ENCODE measurements at places on chromosomes 2 and 18.

GRCh38 chr2:64263315-64263714 is 119.1 kb upstream of the PELI1 start:
- DNase-seq = no peak

DNA sequence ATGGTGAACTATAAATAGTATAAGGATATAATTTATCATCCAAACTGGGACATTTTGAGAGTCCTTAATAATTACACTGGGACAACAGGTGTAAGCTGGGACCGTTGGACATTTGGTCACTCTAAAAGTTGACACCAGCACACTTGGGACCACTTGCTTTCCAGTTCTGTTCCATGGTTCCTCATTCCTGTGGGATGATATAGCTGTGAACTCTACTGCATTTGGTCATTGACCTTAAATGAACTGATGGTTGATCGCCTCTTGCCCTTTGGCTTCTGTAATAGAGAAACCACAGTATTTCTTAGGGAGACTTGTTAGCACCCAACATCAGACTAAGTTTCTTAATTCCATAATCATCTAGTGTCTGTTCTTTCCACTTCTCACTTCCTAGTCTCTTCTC is 46.7 kb downstream of the EML6 start:
- no peak for DNase-seq

DNA sequence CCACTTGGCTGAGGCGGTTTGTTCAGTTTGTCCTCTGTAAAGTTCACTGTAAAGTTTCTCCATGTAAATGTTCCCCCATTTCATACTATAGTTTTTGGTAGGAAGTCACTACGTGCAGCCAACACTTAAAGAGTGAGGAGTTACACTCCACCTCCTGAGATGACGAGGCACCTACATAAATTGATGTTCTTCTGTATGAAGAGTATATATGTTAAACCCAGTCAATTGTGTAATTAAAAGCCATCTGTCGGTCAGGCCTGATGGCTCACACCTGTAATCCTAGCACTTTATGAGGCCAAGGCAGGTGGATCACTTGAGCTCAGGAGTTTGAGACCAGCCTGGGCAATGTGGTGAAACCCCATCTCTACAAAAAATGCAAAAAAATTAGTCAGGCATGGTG is 7.6 kb downstream of the PIGN start:
- DNase-seq = no peak

DNA sequence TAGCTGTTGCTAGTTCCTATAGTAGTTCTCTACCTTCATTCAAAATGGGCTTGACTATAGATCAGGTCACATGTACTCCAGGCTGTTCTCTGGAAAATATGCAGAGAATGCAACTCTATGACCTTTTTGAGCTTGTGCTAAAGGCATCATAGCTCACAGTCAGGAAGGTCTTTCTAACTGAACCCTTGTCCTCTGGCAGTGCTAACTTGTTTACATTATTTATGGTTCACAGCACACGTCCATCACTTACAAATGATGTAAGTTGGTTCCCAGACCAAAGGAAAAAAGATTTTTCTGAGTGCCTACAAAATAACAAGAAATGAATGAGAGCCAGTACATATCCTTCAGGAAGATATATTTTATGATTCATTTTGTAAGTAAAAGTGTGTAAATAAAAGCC is 236.1 kb downstream of the GCA start:
- peak; percentile 99 for DNase-seq

DNA sequence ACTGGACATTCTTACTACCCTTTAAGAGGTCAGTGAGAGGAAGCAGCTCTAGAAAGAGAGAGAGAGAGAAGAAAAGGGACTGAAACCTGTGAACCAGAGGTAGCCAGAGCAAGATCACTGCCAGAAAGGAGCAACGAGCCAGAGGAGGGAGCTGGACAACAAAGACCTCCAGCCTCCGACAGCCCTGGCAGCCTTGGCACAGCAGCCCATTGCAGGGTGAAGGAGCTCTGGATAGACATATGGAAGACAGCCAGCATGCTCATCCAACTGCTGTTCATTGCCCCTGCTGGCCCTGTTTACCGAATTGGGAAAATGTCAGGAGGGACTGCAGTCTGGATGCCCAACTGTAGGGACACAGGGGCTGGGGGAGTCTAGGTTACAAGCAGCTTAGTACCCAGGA is 228.4 kb upstream of the SLC35G4 start:
- DNase-seq = no peak

- no peak for DNase-seq
Observed at GRCh38 chr2:63052411-63053080, 1.9 kb downstream of the OTX1 start.

DNA sequence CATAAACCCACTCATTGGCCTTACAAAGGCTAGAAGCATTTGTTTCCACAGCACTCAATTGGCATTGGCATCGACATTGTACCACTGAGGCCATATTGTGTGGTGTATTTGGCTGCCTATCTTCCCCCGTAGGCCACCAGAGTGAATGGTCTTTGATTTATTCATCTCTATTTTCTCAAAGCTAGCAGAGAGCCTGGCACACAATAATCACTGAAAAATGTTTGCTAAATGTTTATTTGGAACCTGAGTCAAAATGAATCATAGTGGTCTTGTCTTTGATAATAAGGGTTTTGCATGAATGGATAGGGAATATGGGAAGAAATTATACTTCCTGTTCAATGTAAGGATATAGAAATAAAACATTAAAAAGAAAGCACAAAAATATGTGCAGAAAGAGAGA is 107.3 kb upstream of the SLC8A1 start:
- no peak for DNase-seq

GRCh38 chr2:148623086-148623485 is 21.5 kb upstream of the EPC2 start:
- no peak for DNase-seq

- DNase-seq = no peak
Observed at GRCh38 chr2:158677542-158677941, 117.6 kb upstream of the DAPL1 start.

- no peak for DNase-seq
Observed at GRCh38 chr2:18516112-18516511, 44.3 kb downstream of the RDH14 start.

Data from HepG2 (cell line).